Right renal pelvis (tissue), 4 donors: ENCODE measurements at places on chromosomes 3 and 15. TPM values are rescaled to one million over a fixed set of nuclear protein-coding genes. Genes with fewer than 3 reads are reported as not detected.

- DNase-seq = no peak
Observed at GRCh38 chr3:10338164-10338470, 17.2 kb upstream of the SEC13 start.

DNA sequence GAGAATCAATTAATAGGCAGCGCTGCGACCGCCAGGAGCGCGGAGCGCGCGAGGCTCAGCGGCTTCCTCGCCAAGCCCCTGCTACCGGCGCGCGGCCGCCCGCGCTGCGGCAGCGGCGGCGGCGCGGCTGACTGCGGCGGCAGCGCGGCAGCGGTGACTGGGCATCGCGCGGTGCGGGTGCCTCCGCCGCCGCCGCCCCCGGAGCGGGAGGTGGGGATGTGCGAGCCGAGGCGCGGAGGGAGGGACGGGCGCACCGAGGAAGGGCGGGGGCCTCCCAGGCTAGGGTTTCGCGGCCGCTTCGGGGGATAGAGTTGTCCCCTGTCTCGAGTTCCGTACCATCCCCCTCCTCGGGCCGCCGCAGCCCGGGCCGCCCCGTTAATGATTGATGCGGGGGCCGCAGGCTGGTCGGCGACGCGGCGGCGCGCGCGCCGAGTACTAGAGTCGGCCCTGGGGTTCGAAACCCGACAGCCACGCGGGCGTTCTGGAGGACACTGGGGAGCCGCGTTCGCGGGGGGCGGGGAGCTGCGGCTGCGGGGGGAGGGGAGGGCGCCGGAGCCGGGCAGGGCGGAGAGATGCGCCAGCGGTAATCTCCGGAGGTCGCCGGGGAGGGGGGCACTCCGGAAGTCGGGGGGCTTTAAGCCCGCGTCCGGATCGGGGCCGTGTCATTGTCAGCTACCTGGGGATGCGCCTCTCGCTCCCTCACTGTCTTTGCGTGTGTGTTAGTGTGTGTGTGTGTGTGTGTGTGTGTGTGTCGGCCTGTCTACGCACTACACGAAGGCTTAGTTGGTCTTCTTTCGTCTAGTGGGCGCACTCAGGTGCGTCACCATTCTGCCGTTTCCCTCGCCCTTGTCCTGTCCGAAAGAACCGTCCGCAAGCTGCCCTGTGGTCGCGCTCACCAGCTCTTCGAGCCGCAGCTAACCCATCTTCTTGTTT, at the start of gene PAQR9:
TSS of gene PAQR9 (minus strand) at position 159 of the 933 bp plus-strand sequence. CDS start 338 bp downstream, outside the sequence.
- DNase-seq = no peak

DNA sequence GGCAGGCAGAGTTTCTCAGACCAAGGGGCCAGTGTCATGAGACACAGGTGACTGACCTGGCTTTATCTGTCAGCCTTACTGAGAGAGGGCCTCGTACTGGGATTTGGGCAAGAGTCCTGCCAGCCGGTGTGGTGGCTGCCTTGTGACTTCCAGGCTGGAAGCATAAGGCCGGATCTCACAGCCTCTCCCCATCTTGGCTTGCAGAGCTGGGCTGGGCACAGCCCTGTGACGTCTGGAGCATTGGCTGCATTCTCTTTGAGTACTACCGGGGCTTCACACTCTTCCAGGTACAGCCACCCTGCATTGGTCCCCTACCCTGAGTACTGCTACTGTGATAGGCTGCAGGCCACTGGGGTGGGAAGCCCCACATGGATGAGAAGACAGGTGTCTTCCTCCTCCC, 12.1 kb downstream of the CLK3 start:
- no peak for DNase-seq

- no peak for DNase-seq
Observed at GRCh38 chr3:128241741-128242140, 88.5 kb downstream of the EEFSEC start.

GRCh38 chr3:126542340-126543241, 16.1 kb downstream of the C3orf22 start:
- no peak for DNase-seq

- DNase-seq = no peak
Observed at GRCh38 chr3:15823092-15823491, 25.3 kb upstream of the ANKRD28 start.

DNA sequence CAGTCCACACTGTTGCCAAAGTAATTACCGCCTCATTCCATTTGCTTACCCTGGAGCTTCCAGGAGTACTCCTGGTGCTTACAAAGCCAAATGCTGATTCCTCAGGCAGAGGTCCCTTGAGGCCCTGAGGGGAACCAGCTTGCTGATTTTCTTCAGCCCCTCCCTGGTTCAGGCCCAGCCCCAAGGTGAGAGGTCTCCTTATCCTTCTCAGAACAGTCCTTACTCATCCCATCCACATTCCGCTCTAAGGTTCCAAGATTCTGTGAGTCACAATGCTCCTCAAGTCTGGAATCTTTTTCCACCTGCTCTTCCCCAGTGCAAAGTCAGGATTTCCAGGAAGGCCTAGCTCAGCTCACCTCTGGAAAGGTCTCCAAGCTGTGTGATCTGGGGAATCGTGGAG, 1.8 kb upstream of the ATP10A start:
- DNase-seq = no peak

- DNase-seq = no peak
Observed at GRCh38 chr3:128805772-128806171, 73.6 kb upstream of the ACAD9 start.

GRCh38 chr15:42503825-42504224, 8.4 kb downstream of the SNAP23 start:
- no peak for DNase-seq

Gene CGNL1
- polyA plus RNA-seq = 57.5 TPM

Gene LYZL4
- polyA plus RNA-seq = not detected

Gene PPM1L
- polyA plus RNA-seq = 8.3 TPM

Gene SEMA4B
- polyA plus RNA-seq = 39.0 TPM
